ENCODE measurements at places on chromosomes 16 and 17.
A peak's percentile ranks its signal among the peaks of the same experiment; 100 is the strongest.

DNA sequence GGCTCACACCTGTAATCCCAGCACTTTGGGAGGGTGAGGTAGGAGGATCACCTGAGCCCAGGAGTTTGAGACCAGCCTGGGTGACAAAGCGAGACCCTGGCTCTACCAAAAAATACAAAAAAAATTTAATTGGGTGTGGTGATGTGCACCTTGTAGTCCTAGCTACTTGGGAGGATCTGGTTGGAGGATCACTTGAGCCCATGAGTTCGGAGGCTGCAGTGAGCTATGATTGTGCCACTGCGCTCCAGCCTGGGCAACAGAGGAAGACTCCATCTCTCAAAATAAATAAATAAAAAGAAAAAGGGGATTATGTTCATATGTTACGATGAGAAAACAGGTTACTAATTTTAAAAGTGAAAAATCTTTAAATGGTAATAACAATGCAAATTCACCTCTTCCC lies 996 bp downstream of the MLKL start:
- DNase-seq, result no peak

DNA sequence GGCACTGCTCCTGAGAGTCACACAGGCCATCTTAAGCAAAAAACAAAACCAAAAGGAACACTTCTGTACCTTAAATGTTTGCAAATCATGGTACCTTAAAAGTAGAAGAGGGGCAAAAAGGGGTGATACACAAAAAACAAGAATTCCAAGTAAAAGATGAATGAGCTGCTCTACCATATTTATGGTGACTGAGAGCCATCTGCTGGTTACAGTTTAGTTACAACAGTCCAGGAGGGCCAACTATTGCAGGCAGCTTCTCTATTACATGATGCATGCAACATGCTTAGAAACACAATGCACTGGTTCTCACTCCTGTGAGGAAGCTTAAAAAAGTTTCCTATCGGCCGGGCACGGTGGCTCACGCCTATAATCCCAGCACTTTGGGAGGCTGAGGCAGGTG lies 53.5 kb downstream of the STX8 start:
- DNase-seq, result peak; percentile 57

DNA sequence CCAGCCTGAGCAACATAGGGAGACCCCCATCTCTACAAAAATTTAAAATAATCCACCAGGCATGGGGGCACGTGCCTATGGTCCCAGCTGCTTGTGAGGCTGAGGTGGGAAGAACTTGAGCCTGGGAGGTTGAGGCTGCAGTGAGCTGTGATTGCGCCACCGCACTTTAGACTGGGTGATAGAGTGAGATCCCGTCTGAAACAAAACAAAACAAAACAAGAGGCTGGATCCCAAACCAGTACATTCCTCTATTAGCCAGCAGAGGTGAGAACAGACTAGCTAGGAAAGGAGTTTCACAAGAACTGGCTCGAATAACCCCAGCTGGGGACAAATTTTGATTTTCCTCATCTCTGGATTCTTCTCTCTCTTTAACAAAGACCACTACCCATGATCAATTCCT lies 366.7 kb upstream of the ZFHX3 start:
- DNase-seq, result no peak

DNA sequence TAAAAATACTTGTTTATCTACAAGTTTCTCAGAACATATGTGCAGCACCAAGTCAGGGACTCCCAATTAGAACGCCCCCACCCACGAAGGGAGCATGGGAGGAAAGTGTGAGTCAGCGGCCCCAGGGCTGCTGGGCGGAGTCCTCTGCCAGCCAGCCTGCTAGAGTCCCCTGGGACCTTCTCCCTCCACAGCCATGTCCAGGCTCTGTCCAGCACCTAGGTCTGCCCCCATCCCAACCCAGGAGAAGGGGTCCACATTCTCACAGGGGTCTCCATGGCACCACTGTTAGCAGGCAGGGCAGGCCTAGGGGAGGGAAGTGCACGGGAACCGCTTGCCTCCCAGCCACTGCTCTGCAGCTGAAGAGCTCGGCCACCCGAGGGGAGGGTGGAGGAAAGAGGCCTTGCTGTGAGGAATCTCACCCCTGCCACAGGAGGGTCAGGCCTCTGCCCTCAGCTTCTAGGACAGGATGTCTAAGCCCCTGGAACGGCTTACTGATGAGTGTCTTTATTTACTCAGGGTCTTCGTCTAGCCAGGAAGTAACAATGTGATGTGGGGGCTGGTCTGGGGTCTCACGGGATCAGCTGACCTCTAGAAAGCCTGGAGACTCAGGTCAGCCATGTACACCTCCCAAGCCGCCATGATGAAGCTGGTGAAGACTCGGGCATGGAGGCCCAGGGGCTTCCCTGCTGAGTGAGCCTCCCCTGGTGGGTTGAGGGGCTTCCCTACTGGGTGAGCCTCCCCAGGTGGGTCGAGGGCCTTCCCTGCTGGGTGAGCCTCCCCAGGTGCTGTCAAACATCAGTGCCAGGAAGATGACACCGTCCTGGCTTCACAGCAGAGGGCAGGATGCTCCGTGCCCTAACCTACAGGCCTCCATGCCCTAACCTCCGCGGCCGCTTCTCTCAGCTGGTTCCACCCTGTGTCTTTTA lies 190.3 kb downstream of the RBFOX3 start:
- DNase-seq, result no peak

GRCh38 chr17:73286863-73287296 lies 24.9 kb downstream of the CDC42EP4 start:
- DNase-seq, result no peak

GRCh38 chr16:49442805-49443204 lies 69.2 kb downstream of the C16orf78 start:
- DNase-seq, result no peak

DNA sequence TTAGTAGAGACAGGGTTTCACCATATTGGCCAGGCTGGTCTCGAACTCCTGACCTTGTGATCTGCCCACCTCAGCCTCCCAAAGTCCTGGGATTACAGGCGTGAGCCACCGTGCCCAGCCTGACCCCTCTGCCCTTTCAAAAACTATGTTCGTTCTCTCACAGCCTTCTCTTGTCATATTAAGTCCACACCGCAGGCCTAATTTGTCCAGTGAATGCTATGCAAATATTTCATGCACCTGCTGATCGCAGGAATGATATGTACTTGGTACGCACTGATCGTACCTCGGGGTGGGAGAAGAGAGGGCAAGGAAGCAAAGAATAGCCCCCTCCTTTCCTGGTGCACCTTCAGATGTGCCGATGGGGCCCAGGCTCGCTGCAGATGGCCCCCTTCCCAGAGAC lies 3.0 kb upstream of the BIRC5 start:
- no peak for DNase-seq

GRCh38 chr16:11396241-11397048 lies 51.2 kb downstream of the RMI2 start:
- peak; percentile 60 for DNase-seq

- DNase-seq, result no peak
These were observed 4.7 kb upstream of the PIK3R6 start for GRCh38 chr17:8872036-8872704.

DNA sequence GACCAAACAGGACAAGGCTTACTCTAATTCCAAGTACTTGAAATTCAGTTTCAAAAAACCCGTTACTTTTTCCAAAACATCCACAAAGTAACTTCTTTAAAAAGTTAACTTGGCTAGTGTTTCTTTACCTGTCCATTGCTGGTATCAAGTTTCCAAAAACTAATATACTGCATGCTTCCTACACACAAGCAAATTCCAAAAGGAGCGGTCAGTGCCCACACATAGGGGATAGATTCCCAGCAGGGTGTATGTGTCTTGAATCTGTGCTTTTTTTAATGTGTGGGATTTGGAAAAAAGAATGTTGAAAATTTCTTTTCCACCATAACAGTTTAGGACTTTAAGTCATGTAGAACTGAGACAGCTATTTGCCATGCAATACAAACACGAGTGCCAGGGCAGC lies 367.8 kb upstream of the SOX9 start:
- DNase-seq, result no peak

- no peak for DNase-seq
These were observed at the start of gene MMD for GRCh38 chr17:55421179-55421934. TSS of gene MMD (minus strand) at chr17:55421835. CDS start at chr17:55421695, 140 bp downstream.

DNA sequence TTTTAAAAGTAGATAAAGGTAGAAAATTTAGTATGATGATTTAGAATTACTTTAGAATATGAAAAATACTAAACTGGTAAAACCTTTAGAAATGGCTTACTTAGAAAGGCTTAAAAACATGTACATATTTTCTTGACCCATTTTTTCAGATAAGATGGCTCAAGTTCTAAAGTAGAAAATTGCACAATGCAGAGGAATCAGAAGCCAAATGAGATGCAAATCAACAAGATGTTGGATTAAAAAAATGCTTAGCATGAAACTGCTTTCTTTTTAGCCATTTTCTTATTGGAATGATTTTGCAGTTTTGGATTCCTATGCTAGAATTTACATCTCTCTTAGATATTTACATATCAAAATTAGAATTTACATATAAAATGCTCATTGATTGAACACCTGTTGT lies 1.5 kb upstream of the KRTAP3-1 start:
- no peak for DNase-seq

- no peak for DNase-seq
These were observed 15.5 kb downstream of the DNAH2 start for GRCh38 chr17:7732981-7733539.

- DNase-seq, result no peak
These were observed 36.7 kb downstream of the CMIP start for GRCh38 chr16:81481207-81481821.

- no peak for DNase-seq
These were observed 656 bp upstream of the PRR29 start for GRCh38 chr17:63997341-63998048.

GRCh38 chr17:30954046-30954830 lies 16.6 kb upstream of the RNF135 start:
- DNase-seq, result no peak

DNA sequence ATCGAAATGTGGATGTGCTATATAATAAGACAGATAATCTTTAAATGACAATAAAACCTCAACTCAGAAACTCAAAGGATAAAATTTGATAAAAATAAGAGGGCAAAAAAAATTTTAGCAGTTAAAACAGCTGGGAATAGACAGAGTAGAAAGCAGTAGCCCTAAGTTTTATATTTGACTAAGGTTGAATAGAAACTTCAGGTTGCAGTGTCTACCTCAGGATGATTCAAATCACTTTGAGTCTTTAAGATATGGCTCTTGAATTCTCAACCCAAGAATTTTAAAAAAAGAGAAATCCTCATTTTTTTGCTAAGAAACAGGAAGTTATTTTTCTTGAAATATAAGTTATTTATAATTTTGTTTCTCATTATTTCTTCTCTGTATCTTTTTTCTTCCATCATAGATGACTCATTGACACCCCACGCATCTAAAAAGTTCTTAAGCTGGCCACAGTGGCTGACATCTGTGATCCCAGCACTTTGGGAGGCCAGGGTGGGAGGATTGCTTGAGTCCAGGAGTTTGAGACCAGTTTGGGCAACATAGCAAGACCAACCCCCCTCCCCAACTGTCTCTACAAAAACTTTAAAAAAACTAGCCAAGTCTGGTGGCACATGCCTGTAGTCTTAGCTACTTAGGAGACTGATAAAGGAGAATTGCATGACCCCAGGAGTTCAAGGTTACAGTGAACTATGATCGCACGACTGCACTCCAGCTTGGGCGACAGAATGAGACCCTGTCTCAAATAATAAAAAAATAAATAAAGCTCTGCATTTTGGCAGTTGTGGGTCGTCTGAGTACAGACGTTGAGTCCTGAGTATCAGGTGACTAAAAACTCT lies 23.9 kb downstream of the NFAT5 start:
- DNase-seq, result no peak

DNA sequence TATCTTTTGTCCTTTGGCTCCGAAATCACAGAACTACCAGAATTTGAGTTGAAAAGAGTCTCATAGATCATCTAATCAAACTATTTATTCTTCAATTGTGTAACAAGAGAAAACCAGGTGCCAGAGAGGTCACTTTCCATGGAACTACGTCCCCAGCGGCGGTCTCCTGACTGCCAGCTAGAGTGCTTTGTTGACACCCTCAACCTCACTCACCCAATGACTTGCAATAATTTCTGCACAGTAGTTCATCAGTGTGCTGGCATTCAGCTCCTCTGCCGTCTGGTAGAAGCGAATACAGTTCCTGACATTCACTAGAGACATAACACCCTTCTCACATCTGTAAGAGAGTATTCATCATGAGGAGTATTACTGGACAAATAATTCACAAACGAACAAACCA lies 54.2 kb downstream of the ANKFY1 start:
- no peak for DNase-seq

DNA sequence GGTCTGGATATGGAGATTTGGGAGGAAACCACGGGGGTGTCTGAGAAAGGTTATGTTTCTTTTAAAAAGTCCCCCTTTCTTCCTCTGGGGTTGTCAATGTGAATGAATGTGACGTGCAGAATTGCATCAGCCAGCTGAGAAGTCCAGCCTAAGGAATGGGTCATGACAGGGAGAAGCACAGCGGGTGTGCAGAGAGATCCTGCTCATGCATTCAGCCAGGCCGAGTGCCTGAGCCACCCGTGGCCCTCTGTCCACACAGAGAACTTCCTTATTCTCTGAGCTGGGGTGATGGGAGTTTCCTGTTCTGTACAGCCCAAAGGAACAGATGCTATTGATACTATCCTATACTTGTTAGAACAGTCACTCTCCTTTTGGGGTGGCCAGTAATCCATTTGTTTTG lies 117.9 kb downstream of the CPPED1 start:
- no peak for DNase-seq

GRCh38 chr17:48873696-48874443 lies 18.7 kb upstream of the ATP5MC1 start:
- no peak for DNase-seq

DNA sequence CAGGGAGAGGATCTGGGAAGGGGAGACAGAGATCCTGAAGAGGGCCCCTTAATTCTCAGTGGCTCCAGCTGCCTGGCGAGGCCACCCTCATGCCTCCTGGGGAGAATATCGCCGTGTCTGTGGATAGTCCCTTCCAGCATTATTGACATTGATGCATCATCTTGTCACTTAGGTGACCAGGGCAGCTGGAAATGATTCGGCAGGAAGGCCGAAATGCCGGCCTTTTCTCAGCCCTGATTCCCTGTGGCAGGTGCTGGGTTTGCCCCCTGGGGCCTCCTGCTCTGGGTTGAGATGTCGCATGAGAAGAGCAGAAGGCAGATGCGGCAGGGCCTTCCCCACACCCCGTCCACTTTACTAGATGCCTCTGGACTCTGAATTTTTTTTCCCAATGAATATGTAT lies 89.5 kb downstream of the RAP1GAP2 start:
- DNase-seq, result no peak

- no peak for DNase-seq
These were observed 62.4 kb downstream of the CNGB1 start for GRCh38 chr16:57908409-57908987.

DNA sequence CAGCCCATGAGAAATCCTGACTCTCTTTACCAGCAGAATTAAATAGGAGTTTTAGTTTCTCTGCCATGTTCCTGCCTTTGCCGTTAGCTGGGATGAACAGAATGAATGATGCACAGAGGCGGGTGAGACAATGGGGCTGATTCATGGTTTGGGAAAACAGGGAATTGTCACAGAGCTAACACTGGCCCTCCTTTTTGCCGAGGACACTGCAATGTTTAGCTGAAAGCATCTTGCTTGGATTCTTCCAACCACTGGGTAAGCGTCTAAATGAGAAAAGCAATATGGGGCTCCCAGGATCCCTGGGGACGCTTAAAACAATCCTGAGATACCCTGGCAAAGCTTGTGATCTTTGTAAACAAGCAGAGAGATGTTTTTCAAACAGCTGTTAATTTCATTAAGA lies 12.8 kb upstream of the PAFAH1B1 start:
- no peak for DNase-seq

GRCh38 chr16:74296104-74296431 lies 546 bp upstream of the PSMD7 start:
- DNase-seq, result no peak

GRCh38 chr16:31010585-31011325 lies at the start of gene STX1B:
TSS of gene STX1B (minus strand) at chr16:31010638. CDS start at chr16:31010396, 242 bp downstream.
- peak; percentile 50 for DNase-seq

All from left kidney (tissue), 8 donors.